ENCODE measurements at places on chromosomes 6 and 20.

DNA sequence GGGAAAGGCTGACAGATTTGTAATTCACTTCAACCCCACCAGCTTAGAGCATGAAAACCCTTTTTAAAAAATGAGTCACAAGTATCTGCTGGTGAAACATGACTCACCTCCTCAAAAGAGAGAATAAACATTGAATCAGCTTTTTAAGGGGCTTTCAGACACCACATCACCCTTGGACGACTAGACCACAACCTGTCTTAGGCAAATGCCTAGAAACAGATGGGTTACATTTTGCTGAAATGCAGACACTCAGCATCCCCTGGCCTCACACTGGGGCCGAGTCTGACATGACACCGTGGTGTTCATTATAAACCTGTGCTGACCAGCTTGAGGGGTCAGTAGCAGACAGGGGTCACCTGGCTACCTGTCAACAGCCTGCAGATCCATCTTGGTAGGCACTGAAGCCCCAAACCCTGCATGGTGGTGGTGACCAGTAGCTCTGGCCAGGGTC, 175.3 kb upstream of the CST7 start:
- DNase-seq: no peak

DNA sequence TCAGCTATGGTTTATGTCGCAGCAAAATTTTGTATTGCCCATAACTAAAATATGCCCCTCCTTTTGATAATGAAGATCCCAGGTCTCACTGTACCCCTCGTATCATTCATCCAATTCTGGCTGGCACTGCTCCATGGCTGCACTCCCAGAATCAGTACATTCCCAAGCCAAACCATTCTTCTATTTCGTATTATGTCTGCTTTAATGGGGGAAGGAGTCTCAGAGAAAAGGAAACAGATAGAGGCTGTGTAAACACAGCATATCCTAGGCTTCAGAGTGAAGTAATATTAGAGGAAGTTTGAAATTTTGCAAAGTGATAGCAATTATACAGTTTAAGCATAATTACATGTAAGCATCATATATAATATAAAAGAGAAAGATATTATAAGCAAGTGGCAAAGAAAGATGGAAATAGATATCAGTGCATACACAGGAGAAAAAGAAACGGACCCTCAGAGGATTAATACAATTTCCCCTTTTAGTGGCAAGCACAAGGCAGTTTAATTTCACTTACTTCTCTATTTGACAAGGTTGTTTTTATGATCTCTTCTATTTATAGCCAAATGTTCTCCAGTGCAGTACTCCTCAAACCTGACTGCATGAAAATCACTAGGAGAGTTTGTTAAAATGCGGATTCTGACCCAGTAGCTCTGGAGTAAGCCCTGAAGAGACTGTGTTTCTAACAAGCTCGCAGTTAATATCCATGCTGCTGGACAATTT, 56.5 kb upstream of the TENT5A start:
- no peak for DNase-seq

- no peak for DNase-seq
Measured at GRCh38 chr20:1854246-1854645, 41.0 kb upstream of the SIRPA start.

DNA sequence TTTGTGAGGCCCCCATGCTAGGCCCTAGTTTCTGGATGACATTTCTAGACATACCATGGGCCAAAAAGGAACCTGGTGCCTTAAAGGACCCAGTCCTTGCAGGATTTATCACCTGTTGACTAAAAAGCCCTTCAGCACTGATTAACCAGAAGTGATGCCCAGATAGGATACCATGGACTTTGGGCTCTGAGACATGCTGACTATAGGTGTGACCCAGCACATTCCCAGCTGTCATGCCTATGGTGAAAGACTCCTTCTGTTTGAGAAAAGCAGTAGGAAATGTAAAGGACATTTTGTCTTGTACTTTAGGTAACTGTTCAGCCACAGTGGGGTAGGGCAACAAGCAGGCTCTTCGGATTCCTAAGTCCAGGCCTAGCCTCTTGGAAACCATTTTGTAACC, 724.2 kb downstream of the CD109 start:
- DNase-seq: no peak

DNA sequence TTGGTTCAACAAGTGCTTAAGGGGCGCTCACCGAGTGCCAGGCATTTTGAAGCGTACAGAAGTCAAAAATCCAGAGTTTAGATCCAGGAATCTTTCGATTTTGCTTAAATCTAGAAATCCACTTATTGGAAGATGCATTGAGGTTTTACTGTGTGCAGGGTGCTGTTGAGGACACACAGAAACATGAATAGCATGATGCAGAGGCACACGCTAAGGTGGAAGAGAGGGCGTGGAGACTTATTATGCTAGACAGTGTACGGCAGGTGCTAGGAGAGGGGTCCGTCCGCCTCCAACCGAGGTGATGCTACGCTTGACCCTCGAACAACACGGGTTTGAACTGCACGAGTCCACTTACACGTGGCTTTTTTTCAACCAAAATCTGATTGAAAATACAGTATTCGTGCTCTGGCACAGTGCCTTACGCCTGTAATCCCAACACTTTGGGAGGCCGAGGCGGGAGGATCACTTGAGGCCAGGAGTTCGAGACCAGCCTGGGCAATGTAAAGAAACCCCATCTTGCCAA, 1.0 kb upstream of the KIF13A start:
- DNase-seq: no peak

DNA sequence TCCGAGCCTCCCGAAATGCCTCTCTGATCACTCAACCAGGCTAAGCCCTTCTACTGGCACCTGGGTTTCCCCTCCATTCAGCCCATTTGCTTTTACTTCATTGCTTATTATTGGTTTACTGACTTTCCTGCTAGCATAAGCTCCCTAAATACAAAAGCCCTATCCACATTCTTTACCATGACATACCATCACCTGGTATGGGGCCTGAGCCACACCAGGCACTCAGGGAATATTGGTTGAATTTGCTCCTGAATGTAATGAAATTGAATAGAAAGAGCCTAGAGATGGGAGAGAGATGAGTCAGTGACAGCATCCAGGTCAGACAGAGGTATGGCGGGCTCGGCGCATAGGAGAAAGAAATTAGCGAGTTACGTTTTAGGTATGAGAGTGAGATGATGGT, 120.0 kb downstream of the CD164 start:
- no peak for DNase-seq

DNA sequence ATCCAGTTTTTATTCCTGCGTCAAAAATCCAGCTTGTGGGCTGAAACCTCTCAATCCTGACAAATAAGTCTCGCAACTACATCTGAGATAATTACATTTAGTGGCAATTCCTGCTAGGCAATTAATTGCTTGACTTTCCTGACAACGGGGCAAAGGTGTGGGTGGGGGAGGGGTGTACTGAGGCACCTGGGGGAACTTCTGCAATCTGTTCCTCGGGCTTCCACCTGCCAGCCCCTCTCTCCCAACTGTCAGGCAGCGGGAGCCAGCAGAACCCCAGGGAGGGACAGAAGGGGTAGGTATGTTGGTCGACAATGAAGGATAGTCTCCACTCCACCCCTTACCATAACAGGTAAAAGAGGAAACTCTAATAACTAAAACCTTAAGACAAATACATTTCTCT, 6.8 kb downstream of the C6orf52 start:
- no peak for DNase-seq

GRCh38 chr6:88662163-88662580, 301.2 kb downstream of the RNGTT start:
- no peak for DNase-seq
